ENCODE measurements at places on chromosomes 7 and 10.

DNA sequence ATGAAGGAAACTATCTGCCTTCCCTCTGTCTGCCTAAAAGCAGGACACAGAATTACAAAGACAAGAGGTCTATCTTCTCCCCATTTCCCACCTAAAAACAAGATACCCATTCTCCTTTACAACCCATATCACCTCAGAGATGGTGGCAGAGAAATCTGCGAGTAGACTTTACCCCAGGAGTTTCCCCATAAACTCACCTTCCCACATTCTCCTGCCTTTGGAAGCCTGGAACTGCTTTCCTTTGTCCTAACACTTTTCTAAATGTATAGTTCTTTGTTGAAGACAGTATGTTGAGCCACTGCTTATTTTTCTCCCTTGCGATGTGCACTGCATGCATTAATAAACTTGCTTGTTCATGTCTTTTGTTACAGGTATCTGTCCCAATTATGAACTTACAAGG, 8.0 kb downstream of the SHTN1 start:
- no peak for DNase-seq

- DNase-seq, result no peak
Measured at GRCh38 chr10:95451150-95451549, 110.0 kb downstream of the SORBS1 start.

- no peak for DNase-seq
Measured at GRCh38 chr10:97013568-97013967, 172.2 kb downstream of the SLIT1 start.

DNA sequence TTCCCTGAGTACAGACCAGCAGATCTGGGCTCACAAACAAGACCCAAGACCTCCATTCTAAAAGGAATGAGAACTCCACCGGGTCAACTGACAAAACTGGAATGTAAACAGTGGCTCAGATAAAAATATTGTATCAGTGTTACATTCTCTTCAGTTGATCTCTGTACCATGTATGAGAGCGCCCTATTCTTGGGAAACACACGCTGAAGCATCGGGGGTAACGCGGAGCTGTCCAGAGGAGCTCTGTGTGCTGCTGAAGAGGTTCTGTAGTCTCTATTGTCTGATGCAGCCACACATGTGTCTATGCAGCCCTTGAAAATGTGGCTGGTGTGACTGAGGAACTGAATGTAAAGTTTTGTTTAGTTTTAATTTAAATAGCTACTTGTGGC, 39.7 kb downstream of the HIPK2 start:
- DNase-seq, result peak; percentile 44

DNA sequence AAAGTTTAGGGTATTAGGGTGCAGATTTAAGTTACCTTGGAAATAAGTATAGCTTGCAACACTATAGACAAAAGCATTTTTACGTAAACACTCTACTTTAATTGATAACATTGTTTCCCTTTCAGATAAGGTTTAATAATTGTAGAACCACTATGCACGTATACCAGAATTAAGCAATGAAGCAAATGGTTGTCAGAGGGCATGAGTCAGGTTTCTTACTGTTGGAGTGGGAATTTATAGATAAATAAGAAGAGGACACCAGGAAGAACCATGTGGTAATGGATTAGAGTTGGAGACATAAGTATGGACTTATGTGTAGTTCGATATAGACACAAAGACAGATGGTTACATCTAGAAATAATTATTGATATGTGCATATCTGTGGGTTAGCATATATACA, 355.6 kb downstream of the ETV1 start:
- DNase-seq, result no peak

DNA sequence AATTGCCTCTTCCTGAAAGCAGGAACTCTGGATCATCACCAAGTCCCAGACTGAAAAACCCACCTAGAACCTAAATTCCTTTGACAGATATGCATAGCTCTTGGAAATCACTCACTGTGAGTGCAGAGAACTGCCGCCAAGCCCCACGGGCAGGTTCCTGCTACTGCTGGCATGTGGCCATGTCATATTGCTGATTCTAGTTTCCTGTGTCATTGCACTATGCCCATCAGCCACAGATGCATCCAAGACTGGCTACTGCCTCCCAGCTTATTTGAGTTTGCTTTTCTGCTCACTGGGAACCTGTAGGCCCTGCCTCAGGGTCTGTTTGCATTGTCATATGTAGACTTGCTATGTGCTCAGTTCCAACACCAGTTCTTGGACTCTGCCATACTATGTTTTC, 786.0 kb downstream of the GRID1 start:
- DNase-seq, result no peak

- no peak for DNase-seq
Measured at GRCh38 chr10:86914734-86915133, 42.7 kb downstream of the MMRN2 start.

- DNase-seq, result no peak
Measured at GRCh38 chr7:148095066-148095465, 495.5 kb upstream of the C7orf33 start.

DNA sequence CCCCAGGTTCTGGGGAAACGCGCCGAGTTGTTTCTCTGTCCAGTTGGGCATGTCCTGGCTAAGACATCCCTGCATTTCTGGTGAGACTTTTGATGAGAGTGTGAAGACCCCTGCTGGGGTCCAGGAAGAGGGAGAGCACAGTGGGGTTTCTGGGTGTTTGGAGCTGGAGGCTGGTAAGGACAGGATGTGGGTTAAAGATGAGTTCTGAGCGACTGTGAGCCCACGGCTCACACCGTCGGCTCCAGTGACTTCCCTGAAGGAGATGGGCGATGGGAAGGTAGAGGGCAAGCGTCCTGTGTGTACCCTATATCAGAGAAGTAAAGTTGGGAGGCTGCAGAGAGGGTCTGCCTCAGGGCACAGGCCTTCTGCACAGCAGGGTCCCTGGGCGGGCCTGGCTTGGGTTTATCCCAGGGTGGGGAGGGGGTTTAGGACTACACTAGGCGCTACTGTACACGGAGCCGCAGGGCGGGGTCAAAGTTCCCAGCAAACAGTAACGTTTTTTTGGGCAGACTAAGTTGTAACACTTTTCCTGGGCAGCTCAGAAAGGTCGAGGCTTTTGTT, 3.6 kb downstream of the EMX2 start:
- peak; percentile 63 for DNase-seq
